ENCODE measurements at places on chromosomes 2 and 18.

- H3K4me1 ChIP-seq: peaks cover 8% of the 10 kb centered on the region
- H3K27ac ChIP-seq: no peak overlapping the region
- DNase-seq: no peak
- no peaks in the 10 kb centered on the region for H3K27me3 ChIP-seq
Observed at GRCh38 chr2:89763254-89763580, 1071.7 kb downstream of the RPIA start.

GRCh38 chr2:44107086-44107740, 61.5 kb upstream of the PPM1B start:
- H3K27ac ChIP-seq: no peak overlapping the region
- no peaks in the 10 kb centered on the region for H3K36me3 ChIP-seq
- H3K27me3 ChIP-seq: no peaks in the 10 kb centered on the region
- H3K4me3 ChIP-seq: no peak overlapping the region
- H3K4me1 ChIP-seq: no peaks in the 10 kb centered on the region

DNA sequence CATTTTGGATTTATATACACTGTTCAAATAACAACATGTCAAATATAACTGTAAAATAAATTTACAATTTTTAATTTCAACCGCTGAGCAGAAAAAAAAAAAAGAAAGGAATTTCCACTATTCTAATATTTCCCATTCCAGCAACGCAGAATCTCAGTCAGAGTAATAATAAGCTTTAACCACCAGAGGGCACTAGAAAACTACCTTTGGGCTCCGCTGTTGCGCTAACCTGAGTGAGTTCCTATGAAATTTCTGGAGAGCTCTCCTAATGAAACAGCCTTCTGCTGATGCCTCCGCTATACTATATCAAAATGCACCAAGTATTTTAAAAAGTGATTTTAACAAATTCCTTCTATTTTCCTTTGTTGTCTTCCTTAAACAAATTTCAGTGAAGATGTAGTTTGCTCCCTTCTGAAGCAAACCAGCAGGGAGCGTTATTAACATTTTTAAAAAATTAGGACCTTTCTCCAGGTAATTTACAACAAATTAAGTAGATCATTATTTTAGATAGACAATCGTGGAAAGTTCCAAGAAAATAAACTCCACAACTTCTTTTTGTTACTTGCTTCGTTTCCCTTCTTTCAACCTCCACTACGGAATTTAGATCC, 23.0 kb downstream of the ERMN start:
- H3K27me3 ChIP-seq: no peaks in the 10 kb centered on the region
- no peak overlapping the region for H3K27ac ChIP-seq
- no peaks in the 10 kb centered on the region for H3K4me1 ChIP-seq
- H3K36me3 ChIP-seq: no peaks in the 10 kb centered on the region
- DNase-seq: no peak
- no peak overlapping the region for H3K4me3 ChIP-seq

- no peak overlapping the region for H3K4me3 ChIP-seq
- H3K27me3 ChIP-seq: no peaks in the 10 kb centered on the region
- H3K4me1 ChIP-seq: no peaks in the 10 kb centered on the region
- no peak overlapping the region for H3K27ac ChIP-seq
- peaks cover 16% of the 10 kb centered on the region for H3K36me3 ChIP-seq
Observed at GRCh38 chr2:55555977-55556376, 36.5 kb downstream of the CFAP36 start.

GRCh38 chr2:121175326-121175725, 109.7 kb downstream of the TFCP2L1 start:
- H3K27ac ChIP-seq: peak overlapping the region; percentile 91
- H3K36me3 ChIP-seq: no peaks in the 10 kb centered on the region
- H3K4me3 ChIP-seq: no peak overlapping the region
- no peak for DNase-seq

GRCh38 chr2:166170356-166170755, 42.5 kb upstream of the SCN1A start:
- DNase-seq: no peak
- no peaks in the 10 kb centered on the region for H3K4me1 ChIP-seq
- no peak overlapping the region for H3K4me3 ChIP-seq
- H3K27ac ChIP-seq: no peak overlapping the region
- no peaks in the 10 kb centered on the region for H3K36me3 ChIP-seq

- H3K4me1 ChIP-seq: peaks cover 7% of the 10 kb centered on the region
- no peaks in the 10 kb centered on the region for H3K36me3 ChIP-seq
- H3K4me3 ChIP-seq: no peak overlapping the region
- no peak for DNase-seq
- H3K27me3 ChIP-seq: no peaks in the 10 kb centered on the region
Observed at GRCh38 chr2:11348209-11348749, 3.8 kb upstream of the ROCK2 start.

DNA sequence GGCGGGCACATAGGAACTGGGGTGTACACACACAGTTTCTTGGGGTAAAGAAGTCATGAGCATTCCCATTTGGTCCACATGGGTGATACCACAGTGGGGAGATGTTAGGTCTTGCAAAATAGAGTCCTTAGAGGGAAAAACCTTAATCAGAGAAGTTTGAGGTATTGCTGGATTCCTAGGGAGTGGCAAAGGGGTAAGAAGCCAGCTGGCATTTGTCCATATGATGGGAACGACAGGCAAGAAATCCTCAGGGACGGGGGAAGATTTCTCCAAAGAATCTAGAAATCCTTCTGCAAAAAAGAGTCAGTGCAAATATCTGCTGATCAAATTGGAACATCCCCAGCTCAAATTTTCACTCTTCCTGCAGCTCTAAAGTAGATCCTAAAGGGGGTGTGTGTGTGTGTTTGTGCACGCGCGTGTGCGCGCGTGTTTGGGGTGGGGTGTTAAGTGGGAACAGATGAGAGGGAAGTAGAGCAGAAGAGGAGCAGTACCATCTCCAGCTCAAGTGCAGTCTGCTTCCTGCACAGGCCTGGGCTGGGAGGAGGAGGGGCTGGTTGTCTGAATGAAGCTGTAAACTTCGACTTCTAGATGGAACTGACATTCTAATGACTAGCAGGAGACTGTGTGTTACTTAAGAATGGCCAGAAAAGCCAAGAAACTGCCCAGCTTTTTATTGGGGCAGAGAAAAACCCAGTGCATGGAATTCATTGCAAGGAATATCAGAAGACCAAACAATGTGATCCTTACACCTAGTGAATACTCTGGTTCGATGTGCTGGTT, 168.0 kb downstream of the SPP2 start:
- H3K27ac ChIP-seq: no peak overlapping the region
- no peaks in the 10 kb centered on the region for H3K27me3 ChIP-seq
- no peak for DNase-seq
- no peaks in the 10 kb centered on the region for H3K4me1 ChIP-seq
- H3K36me3 ChIP-seq: no peaks in the 10 kb centered on the region

DNA sequence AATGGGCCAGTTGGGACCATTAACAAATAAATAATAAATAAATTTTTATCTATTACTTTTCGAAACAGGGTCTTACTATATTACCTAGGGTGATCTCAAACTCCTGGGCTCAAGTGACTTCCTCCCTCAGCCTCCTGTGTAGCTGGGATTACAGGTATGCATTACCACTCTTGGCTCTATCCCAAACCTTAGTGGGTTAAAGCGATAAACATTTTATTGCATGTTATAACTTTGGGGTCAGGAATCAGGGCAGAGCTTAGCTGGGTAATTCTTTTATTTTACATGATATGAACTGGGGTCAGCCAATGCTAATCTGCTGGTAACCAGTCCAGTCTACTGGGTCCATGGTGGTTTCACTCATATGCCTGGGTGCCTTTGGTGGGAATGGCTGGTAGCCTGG, 127.8 kb downstream of the MYO3B start:
- DNase-seq: no peak
- H3K4me1 ChIP-seq: no peaks in the 10 kb centered on the region
- no peak overlapping the region for H3K4me3 ChIP-seq
- no peak overlapping the region for H3K27ac ChIP-seq

DNA sequence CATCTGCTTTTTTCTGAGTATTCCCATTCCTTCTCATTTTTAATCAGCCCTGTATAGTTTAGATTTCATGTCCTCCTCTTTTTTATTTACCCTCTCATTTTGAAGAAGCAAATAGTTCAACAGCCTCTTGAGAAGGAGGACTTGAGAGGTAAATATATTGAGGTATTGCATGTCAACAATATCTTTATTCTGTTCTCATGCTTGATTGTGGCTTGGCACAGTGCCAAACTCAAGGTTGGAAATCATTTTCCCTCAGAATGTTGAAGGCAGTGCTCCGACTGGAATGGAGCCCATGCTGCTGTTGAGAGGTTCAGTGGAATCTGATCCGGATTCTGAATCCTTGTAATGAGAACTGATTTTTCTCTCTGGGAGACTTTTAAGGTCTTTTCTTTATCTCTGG, 31.0 kb upstream of the GALNT3 start:
- no peaks in the 10 kb centered on the region for H3K4me1 ChIP-seq
- no peak for DNase-seq
- no peak overlapping the region for H3K27ac ChIP-seq
- H3K27me3 ChIP-seq: no peaks in the 10 kb centered on the region
- no peaks in the 10 kb centered on the region for H3K36me3 ChIP-seq
- H3K4me3 ChIP-seq: no peak overlapping the region

- H3K27ac ChIP-seq: no peak overlapping the region
Observed at GRCh38 chr2:31270131-31270530, 36.2 kb downstream of the EHD3 start.

Measured in esophagus squamous epithelium (tissue), 5 donors.